ENCODE measurements at places on chromosomes 4 and X. TPM values are rescaled to one million over a fixed set of nuclear protein-coding genes. Genes with fewer than 3 reads are reported as not detected.

DNA sequence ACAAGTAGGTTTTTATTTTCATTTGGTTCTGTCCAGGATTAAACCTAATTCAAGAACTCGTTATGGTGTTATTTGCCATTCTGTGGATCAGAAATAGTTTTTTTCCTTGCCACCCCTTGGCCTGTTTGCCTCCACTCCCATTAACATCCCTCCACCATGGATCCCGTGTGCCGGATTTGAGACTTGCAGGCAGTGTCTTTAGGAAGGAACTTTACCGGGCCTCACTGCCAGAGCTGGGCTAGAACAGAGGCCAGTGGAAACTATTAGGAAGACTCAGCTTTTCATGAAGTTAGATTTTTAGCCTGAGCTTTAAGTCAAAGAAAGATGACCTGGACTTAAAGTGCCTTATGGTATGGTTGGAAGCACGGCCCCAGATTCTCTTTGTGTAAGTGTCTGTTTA is 2.4 kb downstream of the KLHL2 start:
- no peak for DNase-seq

DNA sequence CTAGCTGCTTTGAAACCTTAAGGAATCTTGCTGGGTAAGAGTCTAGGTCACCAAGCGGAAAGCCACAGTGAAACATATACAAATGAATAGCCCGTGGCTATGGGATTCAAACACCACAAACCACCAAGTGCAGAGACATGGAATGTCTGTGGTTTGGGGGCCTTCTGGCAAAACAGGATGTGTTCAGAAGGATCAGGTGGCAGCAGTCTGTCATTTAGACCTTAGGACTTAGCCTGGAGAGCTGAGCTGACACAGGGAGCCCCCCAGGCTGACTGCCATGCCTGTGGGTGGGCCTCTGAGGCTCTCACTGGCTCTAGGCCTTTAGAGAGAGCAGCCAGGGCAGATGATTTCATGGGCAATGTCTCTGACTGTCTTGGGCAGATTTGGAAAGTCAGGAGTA is 225.6 kb downstream of the FBXW7 start:
- DNase-seq, result no peak

DNA sequence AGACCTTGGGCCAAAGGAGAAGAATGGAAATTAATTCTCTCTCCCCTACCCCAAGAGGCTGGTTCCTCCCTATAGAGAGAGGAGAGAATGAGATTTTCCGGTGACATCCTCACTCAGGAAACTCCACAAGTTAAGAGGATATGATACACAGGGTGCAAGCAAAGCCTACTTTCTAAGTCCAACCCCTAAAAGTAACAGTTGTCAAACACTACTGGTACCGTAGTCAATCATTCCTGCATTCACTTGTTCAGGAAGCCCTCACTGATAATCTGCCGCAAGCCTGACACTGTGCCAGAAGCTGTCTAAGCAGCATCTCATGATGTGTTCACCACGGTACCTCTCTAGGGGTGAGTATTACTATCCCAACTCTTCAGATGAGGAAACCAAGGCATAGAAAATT is 41.7 kb downstream of the KDR start:
- no peak for DNase-seq

- no peak for DNase-seq
Measured at GRCh38 chrX:143669395-143669794, 33.5 kb upstream of the SLITRK4 start.

- no peak for DNase-seq
Measured at GRCh38 chr4:82519776-82520175, 42.0 kb downstream of the TMEM150C start.

GRCh38 chrX:153564047-153564606 is 34.8 kb downstream of the CCNQ start:
- no peak for DNase-seq

The LUZP4 gene
- polyA plus RNA-seq, result not detected

DNA sequence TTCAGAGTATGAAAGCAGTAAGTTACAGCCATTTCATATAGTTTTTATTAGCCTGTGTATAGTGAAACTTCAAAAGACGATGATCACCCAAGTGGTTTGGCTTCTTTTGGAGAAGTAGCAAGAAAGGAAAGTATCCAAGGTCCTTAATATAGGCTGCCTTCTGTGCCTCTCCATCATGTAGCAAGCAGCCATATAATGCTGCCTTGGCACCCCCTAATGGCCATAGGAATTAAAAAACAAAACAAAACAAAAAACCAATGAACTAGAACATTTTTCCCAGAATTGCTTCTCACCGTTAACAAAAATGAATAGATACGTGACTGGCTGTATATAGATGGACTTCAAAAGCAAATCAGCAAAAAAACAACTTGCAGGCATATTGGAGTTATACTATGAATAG is 18.9 kb downstream of the LAMP2 start:
- DNase-seq, result no peak

- DNase-seq, result no peak
Measured at GRCh38 chrX:140492066-140492994, 12.5 kb downstream of the SOX3 start.

- DNase-seq, result no peak
Measured at GRCh38 chrX:64169988-64170387, 35.5 kb downstream of the AMER1 start.

DNA sequence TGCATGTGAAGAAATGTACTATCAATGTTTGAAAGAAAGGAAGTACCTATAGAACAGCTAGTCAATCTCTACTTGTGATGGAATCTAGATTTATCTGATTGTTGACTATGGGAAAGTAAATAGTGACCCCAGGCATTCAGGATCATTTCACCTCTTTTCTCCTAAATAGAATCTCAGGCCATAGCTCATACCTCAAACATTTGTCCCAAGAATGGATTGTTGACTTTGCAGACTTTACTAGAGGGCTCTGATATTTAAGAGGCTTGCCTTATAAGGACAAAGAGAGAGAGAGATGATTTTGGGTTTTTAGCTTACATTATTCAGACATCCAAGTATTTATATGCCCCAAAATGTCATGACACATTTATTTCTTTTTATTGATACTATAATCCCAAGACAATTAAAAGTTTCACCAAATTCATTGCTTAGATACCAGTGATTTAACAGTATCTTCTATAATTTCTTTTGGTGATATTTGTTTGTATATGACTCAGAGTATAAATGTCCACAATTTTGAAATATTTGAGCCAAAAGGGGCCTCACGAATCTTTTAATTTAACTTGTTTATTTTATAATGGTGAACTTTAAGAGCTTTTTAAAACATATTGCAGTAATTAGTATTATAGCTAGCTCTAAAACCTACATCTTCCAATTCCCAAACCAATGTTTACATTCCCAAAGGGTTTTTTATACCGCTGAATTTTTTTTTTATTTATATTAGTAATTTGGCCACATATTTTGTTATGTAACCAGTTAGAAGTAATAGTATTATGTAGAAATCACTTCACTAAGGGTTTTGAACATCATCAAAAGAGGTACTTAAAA is 614.1 kb downstream of the PCDH7 start:
- DNase-seq, result no peak

- DNase-seq, result no peak
Measured at GRCh38 chrX:97704881-97705280, 821.2 kb downstream of the RPA4 start.

DNA sequence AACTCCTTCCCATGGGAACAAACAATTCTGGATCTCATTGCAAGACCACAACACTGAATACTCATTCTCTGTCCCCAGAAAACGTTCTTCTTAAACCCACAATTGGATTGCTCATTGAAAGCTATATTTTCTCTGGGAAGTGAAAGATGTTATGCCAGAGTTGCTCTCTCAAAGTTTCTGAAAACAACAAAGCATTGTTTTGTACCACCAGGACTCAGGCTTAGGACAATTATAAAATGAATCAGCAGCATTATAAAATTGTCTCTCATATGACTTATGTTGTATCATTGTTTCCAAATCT is 26.5 kb downstream of the TFDP3 start:
- no peak for DNase-seq

The FOXR2 gene
- polyA plus RNA-seq, result not detected

GRCh38 chrX:70434352-70434866 is 10.2 kb upstream of the DLG3 start:
- DNase-seq, result no peak

The TBX22 gene
- 2.5 TPM for polyA plus RNA-seq

DNA sequence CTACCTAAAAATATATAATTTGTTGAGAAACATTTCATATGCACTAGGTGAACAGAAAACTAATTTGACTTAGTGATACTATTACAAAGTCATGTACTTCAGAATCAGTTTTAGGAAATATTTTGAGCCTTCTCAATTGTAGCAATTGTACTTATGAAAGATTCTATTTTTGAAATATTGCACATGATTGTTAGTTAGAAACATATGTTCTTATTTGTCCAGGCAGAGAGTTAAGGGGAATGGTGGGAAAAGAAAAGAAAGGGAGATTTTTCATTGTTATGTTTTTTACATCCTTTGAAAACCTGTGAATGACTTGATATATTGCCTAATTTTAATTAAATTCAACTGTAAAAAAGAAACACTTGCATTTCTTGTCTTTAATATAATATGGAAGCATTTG is 66.0 kb downstream of the GLRB start:
- DNase-seq, result no peak

DNA sequence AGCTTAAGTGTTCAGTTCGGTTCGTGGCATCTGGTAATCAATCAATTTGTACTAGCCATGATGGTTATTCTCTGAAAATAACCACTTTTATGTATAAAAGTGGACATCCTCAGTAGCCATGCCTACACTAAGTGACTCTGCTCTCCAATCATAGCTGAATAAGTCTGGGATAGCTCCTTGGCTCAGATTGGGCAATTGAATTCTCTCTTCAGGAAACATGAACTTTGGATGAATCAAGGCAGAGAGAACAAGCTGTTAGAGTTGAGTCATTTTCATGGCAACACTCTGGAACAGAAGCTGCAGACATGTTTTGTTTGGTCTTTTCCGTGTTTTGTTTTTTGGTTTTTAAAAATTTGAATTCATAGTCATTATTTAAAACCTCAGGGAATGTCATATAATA is 66.8 kb upstream of the TMEM164 start:
- DNase-seq, result no peak

DNA sequence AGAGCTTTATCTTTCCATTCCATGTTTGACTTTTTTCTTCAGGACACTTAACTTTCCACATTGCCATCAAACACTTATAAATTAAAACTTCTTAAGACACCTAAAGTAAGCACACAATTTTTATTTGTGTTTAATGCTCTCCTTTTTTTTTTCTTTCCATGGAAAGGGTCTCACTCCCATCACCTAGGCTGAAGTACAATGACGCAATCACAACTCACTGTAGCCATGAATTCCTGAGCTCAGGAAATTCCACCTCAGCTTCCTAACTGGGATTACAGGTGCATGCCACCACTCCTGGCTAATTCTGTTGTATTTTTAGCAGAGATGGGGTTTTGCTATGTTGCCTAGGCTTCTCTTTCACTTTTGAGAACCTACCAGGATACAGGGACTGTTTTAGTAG is 7.3 kb downstream of the SMR3A start:
- no peak for DNase-seq

DNA sequence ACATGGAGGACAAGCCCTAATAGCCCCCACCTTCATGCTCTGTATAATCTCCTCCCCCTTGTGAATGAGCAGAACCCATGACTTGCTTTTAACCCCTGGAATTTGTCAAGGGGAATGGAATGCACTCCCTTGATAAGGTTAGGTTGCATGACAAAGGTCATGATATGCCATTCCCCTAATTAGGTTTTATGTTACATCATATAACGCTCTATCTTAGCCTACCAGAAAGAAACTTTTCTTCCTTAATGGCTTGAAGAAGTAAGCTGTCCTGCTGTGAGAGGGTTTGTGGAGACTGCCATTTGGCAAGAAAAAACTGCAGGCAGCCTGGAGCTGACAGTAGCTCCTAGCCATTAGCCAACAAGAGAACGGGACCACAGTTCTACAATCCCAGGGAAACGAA is 399.8 kb upstream of the MAD2L1 start:
- DNase-seq, result no peak

The ZNF732 gene
- 3.5 TPM for polyA plus RNA-seq

DNA sequence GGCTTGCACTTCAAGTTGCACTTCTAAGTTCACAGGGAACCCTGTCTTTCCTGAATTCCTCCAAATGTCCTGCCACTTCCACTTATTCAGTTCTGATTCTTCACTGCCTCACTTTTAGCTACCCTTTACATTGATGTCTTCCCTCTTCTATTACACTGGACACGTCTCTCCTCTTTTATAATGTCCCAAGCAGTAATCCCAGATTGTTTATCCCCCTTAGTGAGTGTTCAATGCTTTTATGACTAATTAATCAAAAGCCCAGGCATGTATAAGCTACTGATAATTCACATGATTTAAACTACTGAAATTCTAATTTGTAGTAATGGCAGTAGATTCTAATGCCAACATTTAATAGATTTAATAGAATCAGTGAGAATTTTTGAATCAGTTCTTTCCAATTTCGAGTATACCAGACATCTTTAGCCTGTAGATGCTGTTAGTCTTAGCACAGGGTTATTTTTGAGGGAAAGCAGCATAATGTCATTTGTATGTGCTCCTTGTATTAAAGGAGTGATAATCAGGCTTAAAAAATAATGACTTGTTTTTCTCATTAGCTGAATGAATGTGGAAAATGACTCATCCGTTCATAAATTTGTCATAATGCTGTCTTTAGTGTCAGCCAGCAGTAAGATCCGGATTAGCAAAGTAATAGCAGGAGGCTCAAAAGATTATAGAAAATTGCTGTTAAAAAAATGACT is 703.1 kb downstream of the CENPC start:
- no peak for DNase-seq

- DNase-seq, result no peak
Measured at GRCh38 chr4:183571350-183571941, 66.6 kb downstream of the ING2 start.

GRCh38 chr4:88841635-88842034 is 144.0 kb upstream of the NAP1L5 start:
- DNase-seq, result no peak

DNA sequence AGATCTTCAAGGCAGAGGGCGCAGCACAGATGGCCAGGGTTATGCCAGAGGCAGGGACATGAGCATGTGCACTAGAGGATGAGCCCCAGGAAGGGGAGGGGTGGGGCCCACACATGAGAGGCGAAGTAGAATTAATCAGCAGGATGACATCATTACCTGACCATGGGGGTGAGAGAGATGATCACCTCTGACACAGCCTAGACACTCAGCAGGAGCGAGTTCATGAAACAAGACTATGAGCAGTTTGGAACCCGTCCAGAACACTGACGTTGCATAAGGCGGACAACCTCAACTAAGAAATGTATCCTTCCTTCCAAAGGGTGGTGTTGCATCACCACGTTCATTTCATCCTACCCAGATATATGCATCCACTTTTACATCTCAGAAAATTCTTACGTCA is 446.7 kb upstream of the TENM3 start:
- no peak for DNase-seq

DNA sequence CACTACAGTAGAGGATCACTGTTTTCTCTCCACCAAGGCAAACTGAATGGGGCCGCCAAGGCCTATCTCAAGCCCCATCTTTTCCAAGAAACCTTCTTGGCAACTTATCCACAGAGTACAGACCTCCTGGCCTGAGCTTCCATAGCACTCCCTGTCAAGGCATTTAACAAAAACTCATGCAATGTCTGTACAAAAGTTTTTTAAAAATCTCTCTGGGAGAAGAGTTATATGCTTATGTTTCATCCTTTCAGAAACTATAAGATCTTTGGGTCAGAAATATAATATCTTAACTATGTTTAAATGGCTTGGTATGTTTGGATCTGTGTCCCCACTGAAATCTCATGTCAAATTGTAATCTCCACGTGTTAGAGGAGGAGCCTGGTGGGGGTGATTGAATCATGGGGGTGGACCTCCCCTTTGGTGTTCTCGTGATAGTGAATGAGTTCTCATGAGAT is 13.6 kb downstream of the ADAMTS3 start:
- DNase-seq, result no peak

The FBXO8 gene
- 37.4 TPM for polyA plus RNA-seq

Measured in left renal cortex interstitium (tissue), 4 donors.